Stimulated activated CD8-positive, alpha-beta memory T cell treated with anti-CD3 and anti-CD28 coated beads, Interleukin-15, amount 100 ng/mL, for 24 hours (primary cell): ENCODE measurements at places on chromosomes 1 and 21.

GRCh38 chr1:21837476-21837875, 25.4 kb downstream of the LDLRAD2 start:
- no peak for DNase-seq

GRCh38 chr1:96234299-96234698, 487.3 kb upstream of the PTBP2 start:
- DNase-seq = no peak

- no peak for DNase-seq
These were observed 20.3 kb downstream of the RGS5 start for GRCh38 chr1:163182330-163182949.

DNA sequence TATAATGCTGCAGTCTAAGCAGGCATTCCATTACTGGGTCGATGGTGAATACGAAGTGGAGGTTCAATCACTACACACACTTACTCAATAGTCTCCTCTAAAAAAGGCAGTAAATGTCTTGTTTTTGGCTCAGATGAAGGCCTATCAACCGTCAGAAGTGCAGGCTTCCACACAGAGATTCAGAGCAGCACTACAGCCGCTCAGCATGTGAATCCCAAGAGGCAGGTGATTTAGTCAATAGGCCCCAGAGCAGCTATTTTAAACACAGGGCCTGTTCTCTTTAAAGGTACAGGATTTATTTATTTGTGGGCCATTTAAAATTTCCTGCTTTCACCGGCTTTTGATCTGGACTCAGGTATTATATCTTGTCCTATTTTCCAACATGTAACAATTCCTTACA, 293.7 kb downstream of the RGS7 start:
- DNase-seq = no peak

DNA sequence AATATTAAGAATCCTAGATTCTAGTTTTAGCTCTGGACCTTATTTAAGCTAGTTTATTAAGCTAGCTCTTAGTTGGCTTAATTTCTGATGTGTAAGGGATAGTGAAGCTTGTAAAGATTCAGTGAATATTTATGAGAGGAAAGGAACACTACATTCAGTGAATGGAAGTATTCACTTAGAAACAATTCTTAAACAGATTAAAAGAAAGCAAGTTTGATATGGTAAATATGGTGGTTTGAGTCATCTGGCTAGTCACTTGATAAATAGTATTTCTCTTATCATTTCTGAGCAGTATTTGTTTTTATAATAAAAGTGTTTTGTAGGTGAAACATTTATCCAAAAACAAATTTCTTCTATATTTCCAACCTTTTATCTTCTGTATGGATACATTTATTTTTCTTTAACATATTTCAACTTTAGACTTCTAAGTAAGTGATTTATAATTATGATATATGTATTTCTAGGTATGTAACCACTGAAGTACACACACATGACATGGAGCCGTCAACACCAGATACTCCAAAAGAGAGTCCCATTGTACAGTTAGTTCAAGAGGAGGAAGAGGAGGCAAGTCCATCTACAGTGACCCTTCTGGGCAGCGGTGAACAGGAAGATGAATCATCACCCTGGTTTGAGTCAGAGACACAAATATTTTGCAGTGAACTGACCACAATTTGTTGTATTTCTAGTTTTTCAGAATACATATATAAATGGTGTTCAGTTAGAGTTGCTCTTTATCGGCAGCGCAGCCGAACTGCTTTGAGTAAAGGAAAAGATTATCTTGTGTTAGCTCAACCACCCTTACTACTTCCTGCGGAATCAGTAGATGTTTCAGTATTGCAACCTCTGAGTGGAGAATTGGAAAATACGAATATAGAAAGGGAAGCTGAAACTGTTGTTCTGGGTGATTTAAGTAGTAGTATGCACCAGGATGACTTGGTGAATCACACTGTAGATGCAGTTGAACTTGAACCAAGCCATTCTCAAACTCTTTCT, 55.6 kb downstream of the SUCO start:
- no peak for DNase-seq

DNA sequence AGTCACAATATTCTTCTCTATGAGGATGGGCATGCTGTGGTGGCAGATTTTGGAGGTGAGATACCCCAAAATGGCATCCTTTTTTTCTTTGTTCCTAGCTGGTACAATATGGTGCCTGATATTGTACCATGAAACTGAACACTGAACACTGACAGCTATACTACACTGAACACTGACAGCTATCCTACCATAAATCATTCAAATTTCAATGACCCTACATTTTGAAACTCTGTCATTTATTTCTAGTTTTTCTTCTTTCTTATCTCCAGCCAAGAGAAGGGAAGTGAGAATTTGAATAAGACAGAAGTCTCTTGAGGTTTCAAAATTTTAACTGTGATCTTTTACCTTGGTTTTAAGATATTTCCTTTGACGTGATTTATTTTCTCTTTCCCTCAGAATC, 76.3 kb downstream of the LRRC53 start:
- no peak for DNase-seq

- no peak for DNase-seq
These were observed 2.5 kb upstream of the GRHL3 start for GRCh38 chr1:24316645-24317044.

- DNase-seq = no peak
These were observed 401.1 kb upstream of the NFIA start for GRCh38 chr1:60681095-60681860.

- DNase-seq = no peak
These were observed 18.1 kb upstream of the SHE start for GRCh38 chr1:154520333-154520732.

- no peak for DNase-seq
These were observed 559.9 kb upstream of the PBX1 start for GRCh38 chr1:163999131-163999530.
